ENCODE measurements at places on chromosomes 13 and 19. TPM values are rescaled to one million over a fixed set of nuclear protein-coding genes. Genes with fewer than 3 reads are reported as not detected.

The PRR19 gene
- polyA plus RNA-seq: 6.9 TPM

The DACT3 gene
- polyA plus RNA-seq: 50.8 TPM

The FFAR2 gene
- 0.29 TPM for polyA plus RNA-seq

The PSPN gene
- polyA plus RNA-seq: 3.7 TPM

The NLRP5 gene
- polyA plus RNA-seq: not detected
